T-helper 22 cell (primary cell): ENCODE measurements at places on chromosomes 2 and 18.

DNA sequence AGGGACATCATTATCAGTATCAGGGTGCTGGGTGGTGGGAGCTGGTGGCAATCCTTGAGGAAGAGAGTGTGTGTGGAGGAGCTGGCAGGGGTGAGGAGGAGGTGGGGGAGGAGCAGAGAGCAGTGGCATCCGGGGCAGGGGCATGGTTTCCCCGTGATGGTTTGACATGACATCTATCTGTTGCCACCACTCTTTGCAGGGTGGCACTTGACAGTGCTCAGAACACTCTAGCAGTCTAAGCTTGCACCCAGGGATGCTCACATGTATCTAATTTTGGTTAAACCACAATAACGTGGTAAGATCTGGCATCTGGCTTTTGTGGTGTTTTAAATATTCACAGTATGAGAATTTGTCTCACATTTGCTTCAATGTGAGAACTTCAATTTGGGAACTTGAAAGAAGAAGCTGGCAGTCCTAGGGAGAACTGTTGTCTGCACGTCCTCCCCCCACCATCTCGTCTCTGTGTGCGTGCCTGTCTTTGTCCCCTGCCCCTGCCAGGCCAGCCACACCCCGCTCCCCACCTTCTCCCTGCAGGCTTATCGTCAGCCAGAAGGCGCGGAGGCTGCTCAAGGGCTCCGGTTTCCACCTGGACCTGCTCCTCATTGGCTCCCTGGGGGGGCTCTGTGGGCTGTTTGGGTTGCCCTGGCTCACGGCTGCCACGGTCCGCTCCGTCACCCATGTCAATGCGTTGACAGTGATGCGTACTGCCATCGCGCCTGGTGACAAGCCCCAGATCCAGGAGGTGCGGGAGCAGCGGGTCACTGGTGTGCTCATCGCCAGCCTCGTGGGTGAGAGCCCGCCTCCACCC, 11.7 kb downstream of the SLC4A3 start:
- DNase-seq, result no peak

- no peak for DNase-seq
Measured at GRCh38 chr2:20371323-20372025, 20.8 kb upstream of the PUM2 start.

DNA sequence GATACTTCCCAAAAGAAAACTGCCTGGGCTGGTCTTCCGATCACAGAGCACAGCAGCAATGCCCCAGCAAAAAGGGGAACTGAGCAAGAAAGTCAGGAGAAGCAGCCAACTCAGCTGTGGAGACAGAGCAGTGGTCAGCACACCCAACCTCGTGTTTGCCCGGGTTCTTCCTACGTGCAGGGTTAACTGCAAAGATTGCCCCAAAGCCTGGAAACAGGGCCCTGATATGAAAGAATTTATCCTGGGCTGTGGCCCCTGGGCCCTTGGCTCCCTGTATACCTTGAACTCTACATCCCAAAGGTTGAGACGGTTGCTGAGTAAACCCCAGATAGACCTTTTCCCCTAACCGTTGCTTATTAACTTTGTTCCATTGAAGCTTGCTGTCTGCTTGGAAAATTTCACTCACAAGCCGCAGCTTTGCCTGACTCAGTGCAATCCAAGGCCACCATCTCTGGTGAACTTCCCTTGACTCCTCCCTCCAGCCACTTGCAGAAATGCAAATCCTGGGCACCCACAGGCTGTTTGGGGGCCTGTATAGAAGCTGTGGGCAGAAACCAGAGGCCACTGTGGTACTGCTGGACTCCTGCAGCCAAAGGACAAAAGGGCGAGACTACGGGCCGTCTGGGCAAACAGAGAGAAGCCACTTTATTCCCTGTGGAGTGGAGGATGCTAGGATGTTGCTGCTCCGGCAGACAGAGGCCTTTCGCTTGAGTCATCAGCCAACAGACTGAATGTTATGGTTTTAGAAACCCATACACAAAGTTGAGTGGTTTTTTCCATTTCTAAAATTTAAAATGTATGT, 18.2 kb downstream of the NRP2 start:
- no peak for DNase-seq

GRCh38 chr2:132669908-132670495, at the start of gene LYPD1:
LYPD1 (minus strand) TSS chr2:132670205; CDS start chr2:132669932, 273 bp downstream.
- DNase-seq, result no peak

GRCh38 chr2:211939177-211939576, 599.4 kb downstream of the ERBB4 start:
- no peak for DNase-seq

- no peak for DNase-seq
Measured at GRCh38 chr2:241125626-241126025, 23.5 kb upstream of the MTERF4 start.

GRCh38 chr18:35088921-35089320, 47.7 kb downstream of the MAPRE2 start:
- DNase-seq, result no peak

DNA sequence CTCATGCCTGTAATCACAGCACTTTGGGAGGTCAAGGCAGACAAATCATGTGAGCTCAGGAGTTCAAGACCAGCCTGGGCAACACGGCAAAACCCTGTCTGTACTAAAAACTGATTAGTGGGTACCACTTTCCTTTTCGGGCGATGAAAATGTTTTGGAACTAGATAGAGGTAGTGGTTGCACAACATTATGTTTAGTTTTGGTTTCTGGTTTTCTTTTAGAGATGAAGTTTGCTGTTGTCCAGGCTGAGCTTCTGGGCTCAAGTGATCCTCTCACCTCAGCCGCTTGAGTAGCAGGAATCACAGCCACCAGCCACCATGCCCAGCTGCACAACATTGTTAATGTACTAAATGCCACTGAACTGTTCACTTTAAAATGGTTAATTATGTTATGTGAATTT, 27.6 kb downstream of the AAK1 start:
- no peak for DNase-seq

GRCh38 chr2:109155553-109156451, 26.8 kb downstream of the SH3RF3 start:
- no peak for DNase-seq

DNA sequence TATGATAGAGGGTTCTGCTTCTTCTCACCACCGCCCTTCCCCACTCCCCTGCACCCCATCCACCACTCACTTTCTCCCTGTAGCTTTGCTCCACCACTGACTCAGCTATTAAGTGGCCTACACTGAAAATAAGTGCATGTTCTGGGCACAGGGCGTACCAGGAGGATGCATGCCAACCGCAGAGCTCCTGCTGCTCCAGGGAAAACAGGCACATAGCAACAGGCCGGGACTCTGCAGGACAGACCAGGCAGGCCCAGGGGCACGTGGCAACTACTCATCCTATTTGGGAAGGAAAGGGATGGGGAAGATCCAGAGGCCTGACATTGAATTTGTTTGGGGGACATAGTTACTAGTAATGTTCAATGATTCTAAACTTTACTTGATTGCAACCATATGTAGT, 28.4 kb downstream of the ARL4C start:
- no peak for DNase-seq

- no peak for DNase-seq
Measured at GRCh38 chr18:45448871-45449270, 166.4 kb upstream of the SLC14A2 start.

DNA sequence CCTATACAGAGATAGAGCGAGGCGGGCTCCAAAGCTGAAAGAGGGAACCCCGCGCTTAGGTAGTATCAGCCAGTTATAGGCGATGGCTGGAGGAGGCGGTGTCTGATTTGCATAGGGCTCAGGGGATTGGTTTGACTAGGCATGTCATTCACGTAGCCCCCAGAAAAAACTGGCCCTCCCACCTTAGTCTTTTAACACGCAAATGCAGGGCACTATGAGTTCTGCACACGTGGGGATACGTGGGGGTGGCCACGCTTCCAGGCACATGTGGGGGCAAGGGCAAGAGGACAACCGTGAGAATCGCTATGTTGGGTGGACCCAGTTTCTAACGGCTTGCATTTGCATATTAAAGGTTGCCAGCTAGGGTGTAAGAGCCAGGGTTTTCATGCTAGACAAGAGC, 56.7 kb upstream of the MSTN start:
- DNase-seq, result no peak

GRCh38 chr18:76451396-76452331, 43.4 kb downstream of the ZNF516 start:
- DNase-seq, result no peak

DNA sequence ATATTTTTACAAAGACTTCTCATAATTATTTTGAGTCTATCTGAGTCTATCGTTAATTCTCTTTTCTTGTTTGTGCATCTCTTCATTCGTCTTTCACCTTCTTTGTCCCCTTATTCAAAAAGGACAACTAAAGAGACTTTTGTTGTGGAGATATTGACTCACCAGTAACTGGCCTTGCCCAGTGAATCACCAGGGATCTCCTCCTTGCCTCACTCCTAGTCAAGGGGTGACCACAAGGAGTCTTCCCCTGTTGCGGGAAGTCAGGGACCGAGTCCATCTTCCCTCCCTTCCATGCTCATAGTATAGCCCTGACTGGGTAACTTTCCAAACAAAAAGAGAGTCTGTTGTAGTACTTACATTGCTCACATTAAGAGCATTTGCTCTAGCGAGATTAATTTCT, 158.9 kb downstream of the NEB start:
- DNase-seq, result no peak

GRCh38 chr2:118858485-118859156, 11.2 kb upstream of the EN1 start:
- DNase-seq, result no peak

DNA sequence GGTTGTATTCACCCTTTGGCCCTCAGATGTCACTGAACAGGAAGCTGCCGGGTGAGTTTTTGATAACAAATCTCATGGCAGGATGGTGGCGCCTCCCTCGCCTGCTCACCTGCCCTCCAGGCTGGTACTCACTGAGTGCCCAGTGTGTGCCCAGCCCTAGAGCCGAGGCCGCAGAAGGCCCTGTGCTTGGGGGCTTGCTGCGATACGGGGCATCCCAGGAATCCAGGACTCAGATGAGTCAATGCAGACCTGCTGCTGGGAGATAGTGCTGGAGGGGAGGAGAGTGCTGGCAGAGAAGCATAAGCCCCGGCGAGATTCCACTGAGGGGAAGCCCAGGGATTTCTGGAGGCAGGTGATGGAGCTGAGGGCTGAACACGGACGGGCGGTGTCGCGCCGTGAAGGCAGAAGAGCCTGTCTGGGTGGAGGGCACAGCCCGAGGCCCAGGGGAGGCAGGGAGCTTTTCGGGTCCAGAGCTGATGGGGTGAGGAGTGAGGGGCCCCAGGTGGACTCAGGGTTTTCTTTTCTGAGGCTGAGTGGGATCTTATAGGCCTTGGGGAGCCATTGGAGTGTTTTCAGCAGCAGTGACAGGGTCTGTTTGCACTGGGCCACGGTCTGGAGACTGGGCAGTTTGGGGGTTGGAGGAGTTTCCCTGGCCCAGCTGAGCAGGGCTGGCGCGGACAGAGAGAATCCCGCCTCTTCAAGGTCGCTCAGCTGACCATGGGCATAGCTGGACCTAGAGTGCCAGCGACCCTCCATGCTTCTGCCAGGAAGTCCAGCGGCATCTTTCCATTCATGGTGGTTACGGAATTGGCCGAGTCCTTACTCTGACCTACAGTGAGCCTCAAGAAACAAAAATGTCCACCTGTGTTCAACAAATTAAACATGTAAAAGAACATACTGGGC, 35.5 kb downstream of the LDLRAD4 start:
- no peak for DNase-seq

DNA sequence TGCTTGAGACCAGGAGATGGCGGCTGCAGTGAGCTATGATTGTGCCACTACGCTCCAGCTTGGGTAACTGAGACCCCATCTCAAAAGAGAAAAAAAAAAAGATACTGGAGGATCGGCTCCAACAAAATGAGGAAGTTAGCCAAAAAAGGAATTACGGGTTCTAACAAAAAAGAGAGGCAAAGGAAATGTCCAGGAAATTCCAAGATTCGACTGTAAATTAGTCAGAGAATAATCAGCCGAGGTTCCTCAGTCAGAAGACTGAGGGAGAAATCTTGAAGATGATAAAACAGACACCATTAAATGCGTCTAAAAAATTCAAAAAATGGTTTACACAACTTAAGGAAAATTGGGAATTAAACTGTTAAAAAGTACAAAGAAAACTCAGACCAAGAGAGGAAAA, 89.5 kb downstream of the AAK1 start:
- DNase-seq, result no peak

- no peak for DNase-seq
Measured at GRCh38 chr2:200454927-200455801, 54.7 kb downstream of the KCTD18 start.
